ENCODE measurements at places on chromosomes 3 and 15.

- no peak for DNase-seq
These were observed 1.3 kb downstream of the SMC4 start for GRCh38 chr3:160400702-160401150.

- no peak for DNase-seq
These were observed 42.3 kb upstream of the RAB6B start for GRCh38 chr3:133937756-133938601.

DNA sequence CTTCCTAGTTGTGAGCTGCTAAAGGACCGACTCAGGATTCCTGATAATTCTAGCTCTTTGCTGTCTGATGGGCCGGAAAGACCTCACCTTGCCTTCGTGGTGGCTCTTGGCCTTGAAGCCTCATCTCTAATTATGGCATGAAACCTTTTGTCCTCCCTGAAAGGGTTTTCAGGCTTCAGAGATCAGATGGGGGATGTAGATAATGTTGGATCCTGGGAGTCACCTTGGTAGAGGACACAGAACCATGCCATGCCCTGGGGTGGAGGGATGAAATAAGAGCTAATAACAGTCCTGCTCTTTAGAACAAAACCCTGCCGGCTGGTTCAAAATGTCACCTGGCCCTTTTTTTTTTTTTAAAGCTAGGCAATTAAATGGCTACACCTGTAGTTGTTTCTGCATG lies 50.8 kb upstream of the SYN2 start:
- no peak for DNase-seq

DNA sequence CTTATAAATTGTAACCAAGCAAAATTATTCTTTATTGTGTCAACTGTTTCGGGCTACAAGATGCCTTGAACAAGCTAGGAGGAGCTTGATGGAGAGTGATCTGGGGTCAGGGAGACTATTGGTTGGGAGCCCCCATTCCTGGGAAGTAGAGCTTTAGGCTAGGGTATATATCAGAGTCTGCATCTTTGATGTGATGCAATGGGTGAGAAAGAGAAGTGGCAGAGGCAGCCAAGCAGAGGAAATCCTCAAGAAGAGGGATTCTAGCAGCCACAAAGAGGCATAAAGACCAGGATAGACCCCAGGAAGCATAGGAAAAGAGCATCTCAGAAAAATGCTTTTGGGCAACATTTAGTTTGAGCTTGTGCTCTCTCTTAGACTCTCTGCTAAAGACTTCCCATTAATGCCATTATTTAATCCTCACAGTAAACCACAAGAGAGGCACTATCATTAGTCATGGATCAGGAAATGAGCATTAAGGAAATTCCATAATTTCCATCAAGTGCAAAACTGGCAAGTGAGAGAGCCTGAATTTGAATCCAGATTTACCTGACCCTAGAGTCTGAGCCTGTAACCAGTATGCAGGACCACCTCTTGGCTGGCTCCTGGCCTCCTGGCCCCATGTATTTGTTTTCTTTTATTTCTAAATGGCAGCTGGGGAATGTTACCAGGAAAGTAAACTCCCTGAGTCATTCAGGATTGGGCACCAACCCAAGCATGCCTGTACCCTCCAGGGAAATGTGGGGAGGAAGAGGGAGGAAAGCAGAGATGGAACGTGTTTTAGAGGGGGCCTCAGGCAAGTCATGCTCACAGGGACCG lies 118.7 kb downstream of the RPL22L1 start:
- no peak for DNase-seq

- DNase-seq, result no peak
These were observed 54.6 kb upstream of the STXBP5L start for GRCh38 chr3:120853416-120853815.

- no peak for DNase-seq
These were observed 205.2 kb downstream of the RBMS3 start for GRCh38 chr3:29486096-29486495.

GRCh38 chr15:69719527-69720240 lies 267.1 kb downstream of the RPLP1 start:
- DNase-seq, result peak; percentile 56

All from CD4-positive, alpha-beta T cell (primary cell).